Common myeloid progenitor, CD34-positive (primary cell): ENCODE measurements at places on chromosomes 12 and 14.

GRCh38 chr12:79678306-79678705 is 12.5 kb downstream of the PAWR start:
- DNase-seq, result peak; percentile 36

DNA sequence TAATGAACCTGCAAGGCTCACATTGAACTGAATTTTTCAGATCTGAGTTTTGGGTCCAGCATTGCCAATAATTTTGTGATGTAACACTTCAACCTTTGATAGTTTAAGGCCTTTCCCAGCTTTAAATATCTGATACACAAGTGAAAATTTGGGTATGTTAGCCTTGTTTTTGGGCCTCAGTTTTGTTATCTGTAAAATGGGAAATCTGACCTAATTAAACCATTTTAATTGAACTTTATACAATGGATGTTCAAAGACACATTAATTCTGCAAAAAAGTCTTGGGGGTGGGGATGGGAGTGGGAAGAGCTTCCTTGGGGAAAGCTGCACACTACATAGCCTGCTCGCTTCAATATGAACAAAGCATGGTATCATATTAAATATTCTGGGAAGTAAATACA is 5.2 kb upstream of the SPATS2 start:
- DNase-seq, result no peak

DNA sequence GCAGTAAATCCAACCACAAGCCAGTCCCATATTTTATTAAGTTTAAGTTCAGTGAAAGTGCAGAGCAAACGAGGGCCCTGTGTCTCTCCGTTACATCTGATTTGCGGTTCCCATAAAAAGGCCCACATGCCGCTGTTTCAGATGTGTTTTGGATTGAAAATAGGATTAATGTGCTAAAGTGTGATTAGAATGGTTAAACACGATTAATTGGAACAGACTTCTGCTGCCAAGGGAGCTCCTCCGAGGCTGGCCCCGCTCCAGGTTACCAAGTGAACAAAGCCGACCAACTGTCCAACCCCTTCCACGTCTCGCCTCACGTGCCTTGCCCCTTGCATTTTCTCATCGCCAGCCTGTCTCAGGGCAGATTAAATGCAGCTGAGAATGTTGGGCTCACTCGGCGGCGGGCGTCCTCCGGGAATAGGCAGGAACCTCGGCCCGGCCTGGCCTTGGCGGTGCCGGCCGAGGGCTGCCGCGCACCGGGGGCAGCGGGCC is 166.5 kb upstream of the GSC start:
- no peak for DNase-seq

DNA sequence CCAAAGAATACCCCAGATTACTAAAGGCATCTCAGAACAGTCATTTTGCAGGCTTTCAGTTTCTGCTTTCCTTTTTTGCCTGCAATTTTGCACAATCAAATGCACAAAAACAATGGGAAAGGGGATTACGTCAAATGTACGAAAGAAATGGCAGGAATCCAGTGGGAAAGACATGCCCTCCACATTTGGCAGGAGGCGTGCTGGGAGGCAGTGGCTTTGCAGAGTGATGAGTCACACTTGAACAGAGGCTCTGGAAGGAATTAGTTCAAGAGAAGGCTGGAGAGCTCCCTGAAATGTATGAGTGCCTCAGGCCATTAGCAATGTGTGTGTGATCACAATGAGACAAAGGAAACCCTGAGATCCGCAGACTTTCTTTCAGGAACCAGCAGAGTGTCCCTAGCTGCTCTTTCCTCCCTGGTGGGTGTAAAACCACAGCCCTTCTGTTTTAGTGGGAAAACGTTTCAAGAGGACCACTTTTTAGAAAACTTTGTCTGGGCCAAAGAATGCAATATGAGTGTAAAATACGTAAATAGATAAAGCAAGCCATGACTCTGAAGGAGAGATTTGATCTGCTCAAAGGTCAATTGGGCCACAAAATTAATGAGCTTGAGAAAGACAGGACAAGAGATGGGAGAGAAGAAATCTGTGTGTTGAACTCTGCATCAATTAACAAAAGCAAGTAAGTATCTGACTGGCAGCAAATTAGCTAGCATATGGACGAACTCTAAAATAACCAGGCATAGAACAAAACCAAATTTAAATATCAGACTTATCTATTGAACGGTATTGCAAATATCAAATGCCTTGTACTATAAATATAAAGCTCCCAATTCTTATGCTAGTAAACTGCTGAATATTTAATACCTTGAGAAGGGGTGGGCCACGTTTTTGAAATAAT is 155.4 kb upstream of the PDE3A start:
- no peak for DNase-seq

DNA sequence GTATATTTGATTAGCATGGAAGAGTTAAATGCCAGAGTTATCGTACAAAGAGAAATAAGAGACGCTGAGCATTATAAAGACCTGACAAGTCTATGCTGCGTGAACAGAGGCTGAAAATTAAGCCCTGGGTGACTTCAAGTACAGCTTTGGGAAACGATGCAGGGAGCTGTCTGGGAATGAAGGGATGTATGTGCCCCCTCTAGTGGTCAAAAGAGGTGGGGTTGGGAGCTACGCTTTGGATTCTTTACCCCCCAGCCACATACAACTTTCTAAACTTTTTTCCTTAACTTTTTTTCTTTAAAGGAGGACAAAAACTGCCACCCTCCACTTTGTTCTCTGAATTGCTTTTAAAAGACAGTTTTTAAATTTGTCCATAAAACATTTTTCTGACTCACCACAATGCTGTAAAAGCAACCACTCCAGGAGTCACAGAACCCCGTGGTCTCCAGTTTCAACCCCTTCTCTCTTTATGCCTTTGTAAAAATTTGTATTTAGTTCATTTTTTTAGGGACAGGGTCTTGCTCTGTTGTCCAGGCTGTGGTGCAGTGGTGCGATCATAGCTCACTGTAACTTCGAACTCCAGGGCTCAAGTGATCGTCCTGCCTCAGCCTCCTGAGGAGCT is 59.4 kb downstream of the ZNF664 start:
- peak; percentile 27 for DNase-seq

DNA sequence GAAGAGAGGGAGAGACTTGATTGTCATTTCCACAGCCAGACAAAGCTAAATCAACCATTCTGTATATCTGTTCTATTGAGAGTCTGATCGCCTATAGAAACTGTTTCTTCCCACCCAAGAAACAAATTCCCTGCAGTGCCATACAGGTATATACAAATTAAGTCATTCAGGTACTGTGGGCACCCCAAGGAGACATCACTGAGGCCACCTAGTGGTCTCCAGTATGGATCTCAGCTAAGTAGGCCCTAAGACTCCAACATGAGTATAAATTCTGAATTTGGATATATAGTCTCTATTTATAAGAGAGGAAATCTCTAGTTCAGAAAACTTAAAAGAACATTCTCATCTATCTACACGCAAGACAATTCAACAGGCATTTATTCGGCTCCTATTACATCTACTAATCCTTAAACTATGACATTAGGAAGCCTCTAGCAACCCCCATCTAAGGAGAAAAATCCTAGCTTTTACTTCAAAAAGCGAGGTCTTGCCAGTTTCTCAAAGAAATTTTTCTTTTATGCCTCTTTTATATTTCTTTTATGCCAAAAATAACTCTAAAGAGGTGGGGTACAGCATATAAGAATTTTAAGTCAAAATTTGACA is 62.6 kb downstream of the DCAF5 start:
- peak; percentile 59 for DNase-seq

- DNase-seq, result peak; percentile 66
Observed at GRCh38 chr12:4091016-4091743, 182.4 kb upstream of the CCND2 start.

DNA sequence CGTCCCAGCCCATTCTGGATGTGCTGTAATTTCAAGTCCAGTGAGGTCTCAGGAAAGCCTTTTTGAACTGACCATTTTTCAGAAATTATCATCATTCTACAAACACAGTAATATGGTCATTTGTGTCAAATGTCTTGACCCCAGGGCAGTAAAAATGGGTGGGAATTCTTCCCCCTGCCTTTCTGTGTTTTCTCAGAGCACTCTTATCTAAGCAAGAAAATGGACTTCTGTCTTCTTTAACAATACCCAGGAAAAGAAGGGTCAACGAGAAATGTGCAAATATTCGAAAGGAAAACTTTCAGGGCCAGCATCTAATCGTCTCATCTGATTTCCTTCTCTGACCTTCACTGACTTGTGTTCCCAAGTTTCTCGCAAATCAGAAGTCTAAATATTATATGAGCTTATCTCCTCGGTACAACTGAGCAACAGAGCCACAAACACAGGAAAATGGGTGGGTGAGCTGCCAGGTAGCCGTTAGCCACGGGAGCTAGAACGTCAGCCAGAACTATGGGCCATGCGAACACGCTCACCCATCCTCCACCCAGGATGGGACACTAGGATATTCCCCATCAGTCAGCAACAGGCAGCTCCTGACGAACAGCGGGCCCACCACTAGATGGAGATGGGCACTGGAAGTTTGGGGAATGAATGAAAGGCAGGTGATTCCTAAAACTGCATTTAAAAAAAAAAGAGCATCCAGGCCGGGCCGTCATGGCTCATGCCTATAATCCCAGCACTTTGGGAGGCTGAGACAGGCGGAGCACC is 57.1 kb downstream of the VWF start:
- no peak for DNase-seq

DNA sequence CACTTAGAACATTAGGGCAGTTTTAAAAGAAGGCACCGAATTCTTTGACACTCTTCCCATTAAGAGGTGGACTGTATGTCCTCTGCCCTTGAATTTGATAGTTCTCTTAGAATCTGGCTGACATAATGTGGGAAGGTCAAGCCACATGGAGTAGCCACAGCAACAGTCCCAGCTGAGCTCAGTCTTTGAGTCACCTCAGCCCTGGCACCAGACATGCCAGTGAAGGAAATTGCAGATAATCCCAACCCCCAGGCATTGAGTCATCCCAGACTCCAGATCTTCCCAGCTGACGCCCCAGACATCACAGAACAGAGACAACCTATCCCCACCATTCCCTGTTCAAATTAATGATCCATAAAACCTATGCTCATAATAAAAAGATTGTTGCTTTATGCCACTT is 83.4 kb downstream of the GTF2A1 start:
- no peak for DNase-seq
